ENCODE measurements at places on chromosomes 7 and 10. TPM values are rescaled to one million over a fixed set of nuclear protein-coding genes. Genes with fewer than 3 reads are reported as not detected.

RELN gene
- 1.9 TPM for total RNA-seq

IGF2BP3 gene
- 110 TPM for total RNA-seq

C10orf105 gene
- not detected for total RNA-seq

SLC18A2 gene
- total RNA-seq, result not detected

SOSTDC1 gene
- not detected for total RNA-seq

OR6B1 gene
- not detected for total RNA-seq

UPK3B gene
- total RNA-seq, result 0.27 TPM

PRKCQ gene
- total RNA-seq, result 0.75 TPM

POM121 gene
- 4.3 TPM for total RNA-seq

KAZALD1 gene
- total RNA-seq, result 1.7 TPM

SPDYE6 gene
- total RNA-seq, result not detected

PDE1C gene
- total RNA-seq, result 0.38 TPM

CPA1 gene
- not detected for total RNA-seq

SLC26A3 gene
- not detected for total RNA-seq

ASB10 gene
- not detected for total RNA-seq

DPP6 gene
- not detected for total RNA-seq

DOCK1 gene
- total RNA-seq, result 108 TPM

CRPPA gene
- 0.85 TPM for total RNA-seq

SRGN gene
- 1,471 TPM for total RNA-seq

SCRN1 gene
- 89.5 TPM for total RNA-seq

UPK3BL2 gene
- 3.2 TPM for total RNA-seq

KEL gene
- under 0.01 TPM for total RNA-seq

RASA4B gene
- 1.5 TPM for total RNA-seq

TMEM225B gene
- total RNA-seq, result 0.19 TPM

CYP2C18 gene
- not detected for total RNA-seq

LRRC4 gene
- total RNA-seq, result 1.3 TPM

GRM8 gene
- 0.09 TPM for total RNA-seq

AKR1D1 gene
- total RNA-seq, result not detected

PRSS37 gene
- not detected for total RNA-seq

HOXA6 gene
- 0.36 TPM for total RNA-seq

PODXL gene
- 66.4 TPM for total RNA-seq

MMD2 gene
- not detected for total RNA-seq

RPEL1 gene
- total RNA-seq, result not detected

ZNF777 gene
- 4.7 TPM for total RNA-seq

PCBD1 gene
- total RNA-seq, result 39.5 TPM

CYP3A7 gene
- total RNA-seq, result not detected

GCK gene
- total RNA-seq, result 0.27 TPM

LLCFC1 gene
- not detected for total RNA-seq

CPN1 gene
- not detected for total RNA-seq

CTAGE8 gene
- not detected for total RNA-seq

PMPCB gene
- total RNA-seq, result 42.6 TPM

FAM24B gene
- 9.7 TPM for total RNA-seq

CHRM2 gene
- total RNA-seq, result not detected

PLEKHS1 gene
- total RNA-seq, result not detected

PLA2G12B gene
- not detected for total RNA-seq

WNT8B gene
- not detected for total RNA-seq

BLNK gene
- not detected for total RNA-seq

SPACDR gene
- 1.3 TPM for total RNA-seq

WDFY4 gene
- 6.3 TPM for total RNA-seq

RADIL gene
- total RNA-seq, result 1.0 TPM

FEZF1 gene
- total RNA-seq, result not detected

DRGX gene
- total RNA-seq, result not detected

UTF1 gene
- total RNA-seq, result not detected

All from endothelial cell of coronary artery (primary cell).